ENCODE measurements at places on chromosomes 6 and 20. TPM values are rescaled to one million over a fixed set of nuclear protein-coding genes. Genes with fewer than 3 reads are reported as not detected.

- peak; percentile 84 for DNase-seq
These were observed 34.8 kb downstream of the IYD start for GRCh38 chr6:150403458-150404246.

GRCh38 chr6:138509371-138509770 is 10.1 kb upstream of the NHSL1 start:
- no peak for DNase-seq

KIAA1755 gene
- polyA plus RNA-seq, result 6.1 TPM

DNA sequence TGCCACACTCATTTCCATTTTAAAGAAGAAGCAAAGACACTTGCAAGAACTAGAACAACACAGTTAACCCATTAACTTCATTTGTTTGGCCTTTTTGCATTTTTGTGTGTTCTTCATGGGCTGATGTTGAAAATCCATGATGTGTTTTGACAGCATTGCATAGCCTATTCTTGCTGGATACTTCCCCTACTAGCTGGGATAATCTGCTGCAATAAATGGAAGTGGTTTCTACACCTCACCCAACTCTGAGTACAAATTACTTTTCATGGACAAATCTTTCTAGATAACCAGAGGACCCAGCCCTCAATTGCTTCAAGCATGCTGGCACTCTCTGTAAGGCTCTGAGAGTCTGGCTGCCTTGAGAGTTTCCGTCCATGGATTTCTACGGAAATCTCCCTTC is 26.5 kb downstream of the CST9L start:
- DNase-seq, result no peak

DNA sequence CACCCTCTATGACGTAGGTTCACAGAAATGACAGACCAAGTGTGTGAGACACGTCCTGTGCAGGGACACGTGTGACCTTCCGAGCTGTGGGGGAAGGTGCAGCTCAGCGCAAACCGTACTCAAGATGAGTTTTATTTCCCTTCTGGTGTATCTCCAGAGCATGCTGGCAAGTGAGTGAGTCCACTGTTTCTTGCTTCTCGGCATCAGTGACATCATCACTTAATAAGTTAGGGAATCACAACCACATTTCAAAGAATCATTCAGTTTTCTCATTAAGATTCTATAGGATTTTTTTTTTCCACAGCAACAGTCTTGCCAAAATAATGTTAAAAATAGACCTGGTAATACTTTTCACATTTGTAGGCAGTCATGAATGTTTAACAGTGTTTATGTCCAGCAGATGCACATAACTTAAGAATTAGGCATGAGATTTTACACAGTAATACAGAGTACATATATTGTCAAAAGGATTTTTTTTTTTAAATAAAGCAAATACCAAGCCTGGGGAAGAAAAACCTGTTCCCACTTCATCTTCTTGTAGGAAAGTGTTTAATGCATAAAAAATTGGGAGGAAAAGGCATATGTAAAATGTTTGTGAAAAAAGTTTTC is 417.8 kb downstream of the CDC5L start:
- DNase-seq, result no peak

- DNase-seq, result no peak
These were observed 809.5 kb upstream of the FLRT3 start for GRCh38 chr20:15146948-15147347.

DNA sequence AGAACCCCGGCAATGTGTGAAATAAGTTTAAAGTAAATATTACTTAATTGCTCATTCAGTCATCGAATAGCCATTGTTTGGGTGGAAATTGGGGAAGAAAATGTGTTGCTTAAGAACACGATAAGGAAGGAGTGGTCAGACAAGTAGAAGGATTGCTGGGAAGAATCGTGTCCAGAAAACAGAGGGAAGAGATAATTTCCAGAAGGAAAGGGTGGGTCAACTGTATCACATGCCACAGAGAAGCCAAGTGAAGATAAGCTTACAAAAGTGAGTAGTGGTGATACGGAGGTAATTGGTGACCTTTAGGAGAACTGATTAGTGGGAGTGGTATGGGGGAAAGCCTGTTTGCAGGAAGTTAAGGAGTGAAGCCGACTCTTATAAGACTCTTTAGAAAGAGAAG is 306.2 kb downstream of the SOX4 start:
- no peak for DNase-seq

ASIP gene
- 0.80 TPM for polyA plus RNA-seq

DNA sequence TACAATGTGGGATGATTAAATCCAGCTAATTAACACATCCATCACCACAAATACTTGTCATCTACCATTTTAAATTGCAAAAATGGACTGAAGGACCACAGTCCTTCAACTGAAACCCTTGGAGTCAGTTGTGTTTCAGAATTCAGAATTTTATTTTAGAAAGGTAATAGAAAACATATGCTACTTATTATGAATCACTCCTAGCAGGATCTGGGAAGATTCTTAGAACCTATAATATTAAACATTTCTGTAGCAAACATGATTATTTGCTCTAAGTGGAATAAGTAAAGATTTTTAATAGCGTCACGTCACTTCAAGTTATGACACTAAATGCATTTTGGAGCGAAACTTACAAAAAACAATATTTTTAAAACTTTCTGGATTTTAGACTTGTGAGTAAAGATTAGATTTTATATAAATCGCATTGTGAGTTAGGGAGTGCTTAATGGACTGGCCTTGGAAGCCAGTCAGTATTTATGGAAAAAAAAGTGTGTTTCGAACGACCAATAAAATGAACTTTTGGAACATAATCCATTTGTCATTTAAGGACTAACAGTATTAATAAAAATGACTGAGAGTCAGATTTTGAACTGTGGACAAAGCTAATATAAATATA is 71.8 kb upstream of the PHACTR2 start:
- no peak for DNase-seq

BPIFB1 gene
- polyA plus RNA-seq, result not detected

- no peak for DNase-seq
These were observed 142.4 kb upstream of the INSM1 start for GRCh38 chr20:20225325-20226043.

GRCh38 chr6:152240436-152240835 is 396.7 kb downstream of the SYNE1 start:
- no peak for DNase-seq

LGSN gene
- not detected for polyA plus RNA-seq

GRCh38 chr6:111766201-111766857 is 106.9 kb downstream of the FYN start:
- no peak for DNase-seq

DNA sequence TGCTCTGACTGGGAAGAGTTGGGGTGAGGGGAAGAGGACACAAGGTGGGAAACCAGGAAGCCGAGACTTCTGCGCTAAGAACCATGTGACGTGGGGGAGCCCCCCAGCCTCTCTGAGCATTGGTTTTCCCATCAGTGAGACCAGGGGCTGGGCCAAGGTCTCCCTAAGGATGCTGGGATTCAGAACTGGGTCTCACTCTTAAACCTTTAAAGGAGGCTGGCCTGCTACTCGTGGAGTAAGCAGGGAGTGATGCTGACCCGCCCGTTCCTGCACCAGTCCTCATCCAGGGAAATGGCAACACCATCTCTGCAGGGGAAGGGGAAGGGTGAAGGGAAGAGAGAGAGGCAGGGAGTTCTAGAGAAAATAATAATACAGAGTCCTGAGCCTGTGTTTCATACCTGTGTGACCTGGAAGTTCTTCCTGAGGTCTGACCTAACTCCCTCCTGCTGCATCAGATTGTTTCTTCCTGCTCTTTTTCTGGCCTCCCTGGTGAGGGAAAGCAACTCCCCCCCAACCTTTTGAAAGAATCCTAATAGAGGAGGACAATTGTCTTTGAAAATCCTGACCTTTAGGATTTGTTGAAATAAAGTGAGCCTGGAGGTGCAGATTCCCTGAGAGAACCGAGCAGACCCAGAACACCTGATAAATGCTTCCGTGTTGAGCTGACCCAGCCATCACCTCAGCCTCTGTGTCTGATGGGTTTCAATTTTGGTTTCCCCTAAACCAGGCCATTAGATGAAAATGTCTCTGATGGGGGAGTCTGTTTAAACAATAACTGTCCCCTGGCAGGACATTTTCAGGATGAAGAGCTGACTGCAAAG is 3.0 kb upstream of the GRM4 start:
- no peak for DNase-seq

GRCh38 chr6:87897663-87898062 is 150.0 kb upstream of the SPACA1 start:
- no peak for DNase-seq

CST5 gene
- polyA plus RNA-seq, result not detected

- DNase-seq, result no peak
These were observed 11.3 kb downstream of the ARHGAP40 start for GRCh38 chr20:38612751-38613515.

GRCh38 chr6:44078827-44079671 is 48.2 kb downstream of the MRPL14 start:
- peak; percentile 79 for DNase-seq

- no peak for DNase-seq
These were observed 14.4 kb downstream of the TNFAIP3 start for GRCh38 chr6:137881522-137881886.

PREX1 gene
- polyA plus RNA-seq, result 12.6 TPM

SLC35F1 gene
- polyA plus RNA-seq, result 0.92 TPM

ARMH2 gene
- polyA plus RNA-seq, result not detected

PLA2G7 gene
- 0.77 TPM for polyA plus RNA-seq

- DNase-seq, result no peak
These were observed 13.4 kb downstream of the PBOV1 start for GRCh38 chr6:138204792-138205384.

DNA sequence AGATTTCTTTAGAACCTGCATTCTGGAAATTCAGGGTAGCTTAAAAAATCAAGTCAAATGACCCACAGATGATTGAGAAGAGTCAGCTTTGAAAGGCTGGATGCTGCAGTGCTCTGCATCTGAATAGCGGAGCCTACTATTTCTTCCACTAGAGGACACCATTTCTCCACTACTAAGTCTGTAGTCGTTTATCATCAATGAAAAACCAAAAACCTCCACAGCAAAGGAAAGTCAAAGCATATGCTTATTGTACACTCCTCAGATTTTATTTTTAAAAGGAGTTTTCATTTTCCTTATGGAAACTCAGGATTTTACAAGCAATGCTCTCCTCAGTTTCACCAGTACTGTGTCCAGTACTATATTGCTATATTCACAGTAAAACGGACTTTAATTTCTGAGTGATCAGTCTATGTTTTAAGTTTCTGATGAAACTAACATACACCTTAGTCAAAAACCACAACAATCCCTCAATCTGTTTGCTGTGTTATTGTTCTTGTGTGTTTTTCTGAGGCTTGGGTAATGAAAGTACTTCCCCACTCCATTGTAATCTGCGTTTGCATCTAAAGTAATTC is 50.5 kb upstream of the ENPP5 start:
- DNase-seq, result peak; percentile 36

CYP39A1 gene
- polyA plus RNA-seq, result 4.3 TPM

DNA sequence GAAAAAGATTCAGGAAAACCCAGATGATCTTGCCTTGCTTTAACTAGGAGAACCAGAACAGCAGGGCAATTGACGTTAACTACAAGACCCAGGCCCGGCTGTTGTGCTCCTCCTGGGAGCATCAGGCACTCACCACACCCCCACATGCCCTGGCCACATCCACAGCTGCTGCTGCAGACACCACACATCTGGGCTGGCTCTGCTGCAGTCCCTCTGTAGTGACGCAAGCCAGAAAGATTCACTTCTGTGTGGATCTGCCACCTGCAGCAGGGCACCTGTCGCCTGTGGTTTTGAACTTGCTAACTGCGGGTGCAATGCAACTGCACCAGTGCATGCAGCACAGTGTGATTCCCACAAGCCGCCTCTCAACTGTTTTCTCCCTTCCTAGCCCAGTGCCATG is 228.8 kb downstream of the SYNDIG1 start:
- no peak for DNase-seq

GRCh38 chr6:161068321-161068741 is 76.8 kb downstream of the MAP3K4 start:
- DNase-seq, result no peak

DNA sequence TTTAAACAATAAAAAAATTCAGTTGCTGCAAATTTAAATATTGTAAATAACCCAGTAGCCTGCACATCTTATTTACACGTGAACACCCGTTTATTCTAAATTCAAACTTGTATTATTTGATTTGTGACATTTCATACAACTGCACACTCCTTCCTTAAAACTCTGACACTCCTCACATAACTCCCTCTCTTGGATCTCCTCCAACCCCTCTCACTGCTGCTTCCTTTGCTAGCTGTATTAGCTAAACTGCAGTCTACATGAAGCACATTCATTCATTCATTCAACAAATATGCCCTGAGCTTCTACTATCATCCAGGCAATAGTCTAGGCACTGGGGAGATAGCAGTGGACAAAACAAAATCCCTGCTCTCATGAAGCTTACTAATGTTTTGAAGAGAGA is 47.0 kb downstream of the FBXL4 start:
- DNase-seq, result no peak

TRIM10 gene
- not detected for polyA plus RNA-seq

MEP1A gene
- polyA plus RNA-seq, result not detected

DNA sequence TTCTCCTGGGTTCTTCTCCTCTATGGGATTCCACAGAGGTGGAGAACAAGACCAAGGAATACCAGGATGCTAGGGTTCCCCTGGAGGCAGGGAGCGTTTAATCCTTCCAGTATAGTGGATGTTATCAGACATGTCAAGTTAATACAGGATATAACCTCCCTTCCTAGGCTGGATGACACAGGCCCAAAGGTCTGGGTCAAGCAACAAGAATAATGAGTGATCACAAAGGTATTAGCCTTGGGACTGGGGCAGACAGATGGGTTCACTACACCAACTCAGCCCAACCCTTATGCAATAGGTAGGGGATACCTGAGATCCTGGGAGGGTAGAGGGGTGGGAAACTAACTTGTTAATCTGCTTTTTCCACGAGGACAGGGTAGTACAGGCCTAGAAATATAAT is 690.3 kb downstream of the HTR1B start:
- DNase-seq, result no peak

GRCh38 chr6:12593771-12594529 is 122.6 kb upstream of the PHACTR1 start:
- DNase-seq, result no peak

SPTLC3 gene
- 3.1 TPM for polyA plus RNA-seq

DNA sequence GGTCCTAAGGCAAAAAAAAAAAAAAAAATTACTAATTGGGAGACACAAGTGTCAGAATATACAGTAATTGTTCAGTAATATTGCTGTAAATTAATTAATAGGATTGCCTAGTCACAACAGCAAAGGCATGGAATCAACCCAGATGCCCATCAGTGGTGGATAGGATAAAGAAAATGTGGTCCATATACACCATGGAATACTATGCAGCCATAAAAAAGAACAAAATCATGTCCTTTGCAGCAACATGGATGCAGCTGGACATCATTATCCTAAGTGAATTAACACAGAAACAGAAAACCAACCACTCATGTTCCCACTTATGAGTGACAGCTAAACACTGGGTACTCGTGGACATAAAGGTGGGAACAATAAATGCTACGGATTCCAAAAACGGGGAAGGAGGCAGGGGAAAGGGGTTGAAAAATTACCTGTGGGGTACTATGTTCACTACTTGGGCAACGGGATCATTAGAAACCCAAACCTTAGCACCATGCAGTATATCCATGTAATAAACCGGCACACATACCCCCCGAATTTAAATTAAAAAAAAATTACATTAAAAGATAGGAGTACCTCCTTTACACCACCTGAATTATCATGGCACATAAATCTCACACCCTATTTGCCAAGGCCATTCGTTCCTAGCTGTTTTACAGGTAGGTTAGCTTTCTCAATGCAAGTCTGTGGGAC is 689 bp upstream of the PFDN4 start:
- no peak for DNase-seq

QRSL1 gene
- polyA plus RNA-seq, result 7.5 TPM

PPP1R14C gene
- 0.08 TPM for polyA plus RNA-seq

Measured in urinary bladder (tissue), 4 donors.